Calu3 (cell line): ENCODE measurements at places on chromosomes 5 and 9. TPM values are rescaled to one million over a fixed set of nuclear protein-coding genes. Genes with fewer than 3 reads are reported as not detected.
A peak's percentile ranks its signal among the peaks of the same experiment; 100 is the strongest.

DNA sequence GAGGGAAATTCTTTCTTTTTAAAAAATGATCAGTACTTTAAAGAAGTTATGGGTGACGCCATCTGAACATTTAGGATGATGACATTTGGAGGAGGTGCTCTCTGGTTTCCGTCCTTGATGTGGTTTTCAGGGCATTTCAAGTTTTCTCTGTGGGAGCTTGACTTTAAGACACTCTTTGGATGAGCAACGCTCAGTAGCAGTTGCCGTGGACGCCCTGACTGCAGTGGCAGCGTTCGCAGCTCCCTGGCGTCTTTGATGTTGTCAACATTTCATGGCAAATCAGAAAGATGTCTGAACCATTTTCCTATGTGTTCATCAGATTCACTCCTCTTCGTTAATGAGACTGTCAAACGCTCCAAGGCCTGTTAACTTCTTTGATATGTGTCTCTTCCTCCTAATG, 86.1 kb downstream of the ZNF354C start:
- DNase-seq, result no peak

DNA sequence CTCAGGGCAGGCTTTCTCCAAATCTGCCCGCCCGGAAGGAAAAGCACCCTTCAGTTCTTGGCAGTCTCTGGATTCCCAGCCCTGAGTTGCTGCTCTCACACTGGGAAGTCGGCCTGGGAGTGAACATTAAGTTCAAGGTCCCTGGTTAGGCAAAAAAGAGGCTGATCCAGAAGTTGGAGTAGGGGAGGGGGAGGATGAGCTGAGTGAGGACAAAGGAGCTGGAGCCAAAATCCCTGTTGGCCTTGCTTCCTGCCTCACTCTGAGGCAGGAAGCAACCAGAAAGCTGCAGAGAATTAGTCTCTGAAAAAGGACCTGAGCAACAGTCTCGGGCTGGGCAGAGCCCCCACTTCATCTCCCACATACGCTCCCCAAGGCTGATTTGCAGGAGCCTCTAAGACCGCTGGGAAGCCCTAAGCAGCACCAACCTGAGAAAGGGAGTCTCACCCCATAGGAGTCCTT, 15.0 kb upstream of the RPS14 start:
- no peak for DNase-seq

GRCh38 chr5:134139891-134140469, 25.5 kb downstream of the TCF7 start:
- no peak for DNase-seq

- peak; percentile 58 for DNase-seq
These were observed 21.3 kb upstream of the MEGF9 start for GRCh38 chr9:120735415-120736126.

DNA sequence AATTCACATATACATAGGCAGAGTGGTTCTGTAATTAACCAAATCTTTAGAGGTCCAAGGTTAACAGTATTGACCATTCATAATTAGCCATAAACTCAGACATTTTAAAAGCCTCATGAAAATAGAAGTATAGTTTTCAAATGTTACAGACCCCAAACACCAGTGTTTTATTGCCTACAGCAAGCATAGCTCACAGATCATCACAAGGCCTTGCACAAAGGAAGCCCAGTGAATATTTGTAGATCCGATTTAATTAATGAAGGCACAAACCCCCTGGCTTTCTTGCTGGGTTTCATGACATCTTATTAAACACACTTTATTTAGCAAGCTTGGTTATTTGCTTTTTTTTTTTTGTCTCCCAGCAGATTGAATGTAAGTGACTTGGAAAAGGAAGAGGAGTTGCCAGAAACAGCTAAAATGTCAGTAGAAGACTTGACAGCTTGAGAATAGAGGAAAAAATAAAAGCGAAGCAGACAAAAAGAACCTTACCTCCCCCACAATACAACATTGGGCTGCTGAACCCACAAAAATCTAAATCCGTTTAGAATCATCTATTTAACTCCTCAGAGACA, 283.9 kb upstream of the TNC start:
- DNase-seq, result no peak

NTRK2 gene
- total RNA-seq, result 1.5 and 2.1 TPM in 2 replicates

KCNIP1 gene
- not detected in 2 replicates for total RNA-seq
